M059J (cell line): ENCODE measurements at places on chromosomes 3 and 15.

- peak; percentile 36 for DNase-seq
Observed at GRCh38 chr3:194103983-194104751, 31.8 kb upstream of the HES1 start.

DNA sequence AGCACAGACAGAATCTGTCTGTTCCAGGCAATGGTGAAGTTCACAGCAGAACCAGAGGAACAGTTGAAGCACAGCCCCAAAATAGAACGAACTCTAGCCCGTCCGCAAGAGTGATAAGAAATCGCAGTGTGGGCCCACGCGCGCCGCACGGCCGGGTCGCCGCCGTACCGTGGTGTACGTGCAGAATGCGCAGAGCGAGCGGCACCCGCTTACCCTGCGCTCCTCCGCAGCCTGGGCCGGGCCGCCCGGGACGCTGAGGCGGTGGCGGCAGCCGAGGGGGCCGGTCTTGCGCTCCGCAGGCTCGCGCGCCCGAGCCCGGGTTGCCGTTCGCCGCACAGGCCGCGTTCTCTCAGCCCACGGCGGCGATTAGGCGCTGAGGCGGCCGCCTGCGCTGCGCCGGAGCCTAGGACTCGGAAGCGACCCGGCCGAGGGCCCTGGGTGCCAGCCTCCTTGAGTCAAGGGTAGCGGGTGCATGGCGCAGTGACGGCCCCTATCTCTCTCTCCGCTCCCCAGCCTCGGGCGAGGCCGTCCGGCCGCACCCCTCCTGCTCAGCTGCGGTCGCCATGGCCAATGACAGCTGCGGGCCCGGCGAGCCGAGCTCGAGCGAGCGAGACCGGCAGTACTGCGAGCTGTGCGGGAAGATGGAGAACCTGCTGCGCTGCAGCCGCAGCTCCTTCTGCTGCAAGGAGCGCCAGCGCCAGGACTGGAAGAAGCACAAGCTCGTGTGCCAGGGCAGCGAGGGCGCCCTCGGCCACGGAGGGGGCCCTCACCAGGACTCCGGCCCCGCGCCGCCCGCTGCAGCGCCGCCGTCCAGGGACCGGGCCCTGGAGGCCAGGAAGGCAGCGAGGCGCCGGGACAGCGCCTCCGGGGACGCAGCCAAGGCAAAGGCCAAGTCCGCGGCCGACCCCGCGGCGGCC lies 20.5 kb downstream of the WDR73 start:
- peak; percentile 67 for DNase-seq

DNA sequence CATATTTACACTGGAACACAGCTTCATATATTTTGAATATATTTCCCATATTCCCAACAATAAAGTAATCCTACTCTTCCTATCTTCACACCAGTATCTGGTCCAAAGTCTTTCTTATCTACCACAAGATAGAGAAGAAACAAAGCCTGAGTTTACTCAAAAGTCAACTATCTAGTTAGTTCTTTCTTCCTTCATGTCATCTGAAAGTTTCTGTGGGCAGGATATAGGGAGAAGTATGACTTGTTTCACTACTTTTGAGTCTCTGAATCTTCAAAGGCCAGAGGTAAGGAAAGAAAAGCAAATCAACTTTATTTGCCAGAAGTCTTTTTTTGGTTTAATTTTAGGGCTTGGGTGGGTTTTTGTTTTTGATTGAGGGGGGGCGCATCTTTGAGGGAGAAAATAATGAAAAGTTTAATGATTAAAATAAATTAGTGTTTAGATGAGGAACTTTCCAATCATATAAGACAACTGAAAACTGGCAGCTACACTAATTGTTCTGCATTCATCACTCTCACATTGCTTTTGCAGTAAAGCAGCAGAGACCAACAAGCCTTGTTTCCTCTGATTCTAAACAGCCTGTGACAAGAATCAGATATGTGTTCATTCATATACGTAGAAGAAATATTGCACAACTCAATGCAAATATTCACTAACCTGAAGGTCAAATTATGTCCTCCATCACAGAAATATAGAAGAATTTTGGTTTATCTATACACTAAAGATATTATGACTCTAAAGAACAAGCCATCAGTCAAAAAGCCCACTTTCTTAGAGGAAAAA lies 421.4 kb downstream of the SHQ1 start:
- DNase-seq = no peak

- no peak for DNase-seq
Observed at GRCh38 chr3:187025656-187026316, 95.5 kb downstream of the ST6GAL1 start.

DNA sequence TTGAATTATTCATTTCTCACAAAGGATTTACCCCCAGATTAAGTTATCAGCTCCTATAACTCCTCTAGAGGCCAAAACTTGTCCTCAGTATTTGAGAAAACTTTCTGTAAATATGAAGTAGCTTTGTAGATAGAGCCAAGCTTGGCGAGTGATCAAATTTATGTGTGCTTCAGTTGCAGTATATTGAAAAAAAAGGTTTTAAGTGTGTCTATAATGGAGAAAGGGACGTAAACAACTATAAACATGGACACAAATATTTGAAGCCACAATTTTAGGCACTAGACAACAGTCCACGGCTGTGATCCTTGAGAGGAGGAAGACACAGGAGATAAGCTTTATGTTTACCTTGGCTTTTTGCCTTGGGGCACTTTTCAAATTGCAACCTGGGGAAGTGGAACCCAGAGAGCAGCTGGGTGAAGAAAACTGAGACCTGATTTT lies 118.7 kb downstream of the THRB start:
- no peak for DNase-seq

DNA sequence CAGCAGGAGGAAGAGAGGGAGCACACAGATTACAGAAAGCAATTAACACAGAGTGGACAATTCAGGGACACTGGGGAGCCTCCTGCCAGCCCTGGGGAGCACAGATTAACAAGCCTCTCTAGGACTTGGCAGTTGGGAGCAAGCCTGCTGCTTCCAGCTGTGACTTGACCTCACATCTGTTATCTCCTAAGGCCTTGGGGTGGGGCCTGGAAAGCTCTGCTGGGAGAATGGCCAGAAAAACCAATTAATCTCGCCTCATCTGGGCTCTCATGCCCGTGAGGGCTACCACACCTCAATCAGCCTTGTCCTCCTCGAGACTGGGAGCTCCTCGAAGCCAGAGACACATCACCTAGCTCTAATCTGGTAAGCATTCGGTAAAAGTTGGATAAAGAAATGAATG lies 39.1 kb downstream of the SEMA5B start:
- DNase-seq = no peak

GRCh38 chr3:103308921-103309320 lies 874.1 kb downstream of the ZPLD1 start:
- DNase-seq = peak; percentile 9

DNA sequence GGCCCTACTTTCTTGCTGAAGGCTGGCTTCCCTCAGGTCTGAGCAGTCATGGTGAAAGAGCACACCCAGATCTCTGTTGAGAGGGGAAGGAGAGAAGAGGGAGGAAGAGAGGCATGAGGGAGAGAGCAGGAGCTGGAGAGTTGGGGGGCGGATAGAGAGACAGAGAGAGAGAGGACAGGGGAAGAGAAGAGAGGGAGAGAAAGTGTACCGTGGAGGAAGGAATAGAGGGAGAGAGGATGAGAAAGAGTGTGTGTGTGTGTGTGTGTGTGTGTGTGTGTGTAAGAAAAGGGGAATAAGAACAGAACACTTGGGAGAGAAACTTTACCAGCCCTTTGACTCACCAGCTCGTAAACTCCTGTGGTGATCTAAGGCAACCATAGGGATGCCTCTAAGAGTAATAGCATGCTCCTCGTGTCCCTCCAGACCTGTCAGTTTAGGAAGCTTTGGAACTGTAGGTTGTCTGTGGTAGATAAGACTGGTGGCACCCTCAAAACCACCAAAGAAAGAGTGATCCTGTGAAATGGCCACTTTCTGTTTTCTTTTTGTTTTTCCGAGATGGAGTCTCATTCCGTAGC lies 18.2 kb downstream of the ZNF592 start:
- DNase-seq = peak; percentile 83

DNA sequence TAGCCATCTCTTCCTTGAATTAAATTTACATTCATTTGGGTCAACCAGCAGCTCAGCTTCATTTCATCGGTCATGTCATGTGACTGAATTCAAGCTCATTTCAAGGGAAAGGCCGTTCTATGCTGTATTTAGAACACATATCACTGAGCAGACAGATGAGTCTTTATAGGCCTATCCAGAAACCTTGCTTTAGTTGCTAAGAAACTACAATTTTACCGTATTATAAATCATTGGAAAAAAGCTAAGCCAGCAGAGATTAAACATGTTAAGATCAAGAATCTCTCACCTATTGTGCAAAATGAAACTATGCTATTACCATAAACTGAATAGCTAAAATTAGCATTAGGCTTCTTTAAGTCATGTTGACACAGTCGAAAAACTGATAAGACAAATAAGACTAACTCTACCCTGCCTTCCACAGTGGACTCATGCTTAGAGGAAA lies 2.2 kb downstream of the NPTN start:
- no peak for DNase-seq
